ENCODE measurements at places on chromosomes 7 and 10. TPM values are rescaled to one million over a fixed set of nuclear protein-coding genes. Genes with fewer than 3 reads are reported as not detected.

GRCh38 chr7:5629941-5630340 lies 151.5 kb downstream of the RNF216 start:
- DNase-seq, result peak; percentile 80

DNA sequence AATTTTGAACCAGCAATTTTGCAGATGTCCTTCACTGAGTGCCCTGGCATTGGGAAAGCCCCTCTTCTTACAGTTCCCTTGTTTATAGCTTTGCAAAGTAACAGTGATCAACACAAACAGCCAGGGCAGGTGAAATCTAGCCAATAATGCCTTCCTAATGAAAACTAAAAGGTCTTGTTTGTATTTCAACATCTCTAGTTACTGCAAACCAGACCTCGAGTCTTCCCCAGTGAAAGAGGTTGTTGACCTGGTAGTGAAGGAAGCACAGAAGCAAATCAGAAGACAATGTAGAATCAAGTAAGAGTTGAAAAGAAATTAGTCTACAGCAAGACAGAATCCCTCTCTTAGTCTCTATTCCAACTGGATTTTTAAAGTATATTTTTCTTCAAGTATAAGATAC lies 231.2 kb downstream of the SNX13 start:
- no peak for DNase-seq

GRCh38 chr10:8331387-8331786 lies 276.9 kb downstream of the GATA3 start:
- no peak for DNase-seq

The ZNF365 gene
- total RNA-seq, result 0.23 TPM

DNA sequence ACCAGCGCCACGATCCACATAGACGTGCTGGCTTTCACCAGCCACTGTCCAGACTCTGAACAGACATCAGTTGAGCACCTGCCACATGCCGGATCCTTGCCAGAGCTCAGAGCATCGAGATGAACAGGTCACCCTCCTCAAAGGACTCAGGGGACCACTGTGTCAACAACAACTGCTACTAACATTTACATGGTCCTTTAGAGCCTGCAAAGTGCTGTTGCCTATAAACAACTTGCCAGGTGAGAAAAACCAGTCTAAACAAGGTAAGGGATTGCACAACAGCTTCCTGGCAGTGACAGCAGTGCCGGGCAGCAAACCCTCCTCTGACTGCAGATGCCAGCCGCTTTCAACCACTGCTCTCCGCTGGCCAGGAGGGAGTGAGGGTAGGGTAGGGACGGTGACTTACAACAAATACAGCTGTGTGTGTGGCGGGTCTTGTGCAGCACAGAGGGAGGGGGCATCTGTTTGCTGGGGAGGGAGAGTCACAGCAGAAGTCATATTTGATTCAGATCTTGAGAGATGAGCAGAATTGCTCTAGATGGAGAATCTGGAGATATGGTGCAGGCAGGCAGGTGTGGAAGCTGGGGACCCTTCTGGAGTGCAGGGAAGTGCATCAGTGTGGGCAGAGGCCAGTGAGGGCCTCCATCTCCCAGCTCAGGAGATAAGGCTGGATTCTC lies 32.8 kb upstream of the RHEB start:
- DNase-seq, result no peak

The BAG3 gene
- total RNA-seq, result 52.6 TPM

The NFE2L3 gene
- 1.8 TPM for total RNA-seq

The NOS3 gene
- 71.8 TPM for total RNA-seq

The HOGA1 gene
- total RNA-seq, result 1.5 TPM

- peak; percentile 48 for DNase-seq
These were observed 222.6 kb downstream of the EBF3 start for GRCh38 chr10:129741280-129741977.

DNA sequence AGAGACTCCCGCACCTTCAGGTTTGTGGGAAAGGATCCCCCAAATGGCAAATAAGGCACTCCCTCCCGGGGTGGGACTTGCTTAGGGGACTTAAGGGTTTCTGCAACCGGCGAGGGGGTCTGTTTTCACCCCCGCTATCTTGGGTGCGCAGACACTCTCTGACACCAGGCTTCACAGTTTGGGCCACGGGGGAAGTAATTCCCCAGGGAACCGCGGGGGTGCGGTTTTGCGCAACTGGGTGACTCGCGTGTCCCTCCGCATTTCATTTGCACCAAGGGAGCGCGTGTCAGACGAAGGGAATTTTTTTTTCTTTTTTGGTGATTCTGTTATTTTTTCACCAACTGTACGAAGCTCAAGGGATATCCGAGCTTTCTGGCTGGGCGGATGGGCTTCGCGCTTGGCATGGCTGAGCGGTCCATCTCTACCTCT lies 1.7 kb downstream of the GRM8 start:
- DNase-seq, result no peak

DNA sequence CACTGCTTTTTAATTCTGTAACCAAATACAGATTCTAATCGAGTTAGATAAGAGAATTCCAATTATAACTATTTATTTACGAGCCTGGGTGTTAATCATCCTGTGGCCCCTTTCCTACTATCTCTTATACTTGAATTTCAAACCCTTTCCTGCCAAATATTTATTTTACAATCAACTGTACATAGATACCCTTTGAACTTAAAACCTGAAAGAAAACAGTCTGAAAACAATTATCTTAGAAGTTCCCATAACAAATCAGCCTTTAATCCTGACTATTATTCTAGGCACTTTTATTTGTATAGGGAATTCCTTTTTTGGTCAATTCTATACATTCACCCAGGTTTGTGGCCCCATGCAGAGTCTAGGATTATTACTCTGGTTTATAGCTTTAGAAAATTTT lies 10.6 kb upstream of the GPR37 start:
- no peak for DNase-seq

GRCh38 chr7:20417260-20417659 lies 86.6 kb downstream of the ITGB8 start:
- DNase-seq, result no peak

The ZNF804B gene
- total RNA-seq, result not detected

- DNase-seq, result no peak
These were observed 745.2 kb downstream of the SUGCT start for GRCh38 chr7:40879941-40880543.

- no peak for DNase-seq
These were observed 110.7 kb downstream of the ZNF467 start for GRCh38 chr7:149662591-149663095.

The BEND7 gene
- 21.7 TPM for total RNA-seq

The PLXDC2 gene
- total RNA-seq, result 79.3 TPM

DNA sequence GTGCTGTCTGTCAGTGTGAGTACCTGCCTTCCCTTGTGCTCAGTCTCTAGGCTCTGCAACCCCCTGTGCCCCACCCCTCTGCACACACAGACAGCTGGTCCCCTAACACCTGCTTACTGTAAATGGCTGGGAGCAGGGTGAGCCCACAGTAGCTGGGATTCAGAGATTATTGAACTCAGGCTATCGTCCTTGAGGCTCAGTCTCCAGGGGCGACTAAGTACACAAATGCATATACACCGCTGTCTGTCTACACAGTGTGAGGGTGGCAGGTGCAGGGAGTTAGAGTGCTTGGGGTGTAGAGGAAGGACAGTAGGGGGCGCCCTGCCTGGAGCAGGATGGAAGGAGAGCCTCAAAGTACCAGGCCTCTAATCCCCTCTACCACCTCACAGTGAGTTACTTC lies 12.9 kb downstream of the UPP1 start:
- no peak for DNase-seq

The AOC1 gene
- total RNA-seq, result not detected

The LRIT1 gene
- not detected for total RNA-seq

DNA sequence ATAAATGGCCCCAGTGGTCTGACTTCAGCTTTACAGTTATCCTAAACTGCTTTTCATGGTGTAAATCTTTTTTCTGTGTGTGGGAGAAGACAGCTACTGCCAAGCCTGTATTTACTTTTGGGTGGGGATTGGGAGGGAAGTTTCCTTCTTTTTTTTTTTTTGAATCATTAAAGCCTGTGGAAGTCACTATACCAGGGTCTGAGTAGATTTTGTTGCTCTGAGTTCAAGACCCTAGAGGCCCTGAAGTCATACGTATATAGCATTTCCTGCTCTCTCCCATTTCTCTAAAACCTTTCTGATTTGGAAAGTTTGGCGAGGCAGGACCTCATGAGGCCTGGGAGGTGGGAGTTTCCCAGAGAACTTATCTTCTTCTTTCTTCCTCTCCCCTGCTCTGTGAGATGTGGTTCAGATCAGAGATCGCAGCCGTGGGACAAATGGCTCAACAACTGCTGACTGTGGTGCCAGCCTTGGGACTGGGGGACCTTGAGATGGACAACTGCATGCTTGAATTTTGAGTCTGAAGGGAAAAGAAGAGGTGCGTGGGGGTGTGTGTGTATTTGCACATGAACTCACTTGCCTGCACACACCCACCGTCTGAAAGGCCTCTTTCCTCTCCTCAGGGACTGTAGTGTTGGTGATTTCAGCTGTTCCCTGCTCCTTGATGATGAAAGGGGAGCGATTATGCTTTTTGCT lies 18.1 kb downstream of the LRMDA start:
- no peak for DNase-seq

The EGFR gene
- total RNA-seq, result 80.8 TPM

- DNase-seq, result no peak
These were observed 390.1 kb downstream of the NXPH1 start for GRCh38 chr7:8823486-8823885.

GRCh38 chr7:140192620-140193019 lies 15.8 kb upstream of the KDM7A start:
- DNase-seq, result no peak

DNA sequence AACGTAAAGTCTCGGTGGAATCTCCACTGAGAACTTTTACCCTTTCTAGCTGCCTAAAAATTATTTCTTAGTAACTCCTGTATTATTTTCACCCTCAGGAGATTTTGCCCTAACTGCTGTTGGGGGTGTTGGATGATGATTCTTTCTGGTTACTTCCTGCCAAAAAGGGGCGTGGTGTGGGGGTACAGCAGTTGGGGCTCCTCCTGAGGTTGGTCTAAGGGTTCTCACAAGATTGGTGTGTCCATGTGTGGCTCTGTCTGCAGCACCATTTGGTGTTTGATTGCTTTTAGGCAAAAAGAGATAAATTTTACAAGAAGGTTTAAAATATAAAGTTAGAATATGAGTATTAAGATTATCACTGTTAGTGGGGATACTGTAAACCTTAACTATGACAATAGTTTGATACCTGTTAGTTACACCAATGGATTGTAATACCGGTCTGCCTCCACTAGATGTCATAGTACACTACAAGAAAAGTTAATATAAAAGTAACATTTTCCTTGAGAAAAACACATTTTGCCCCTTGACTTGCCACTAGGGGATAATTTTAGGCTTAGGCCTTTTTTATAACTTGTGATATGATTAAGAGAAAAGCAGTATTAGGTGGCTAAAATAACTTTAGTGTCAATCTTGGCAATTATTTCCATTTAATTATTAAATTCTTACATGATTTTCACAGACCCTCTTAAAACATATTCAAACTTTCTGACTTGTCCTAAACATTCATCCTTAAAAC lies 928.7 kb downstream of the IPMK start:
- no peak for DNase-seq

DNA sequence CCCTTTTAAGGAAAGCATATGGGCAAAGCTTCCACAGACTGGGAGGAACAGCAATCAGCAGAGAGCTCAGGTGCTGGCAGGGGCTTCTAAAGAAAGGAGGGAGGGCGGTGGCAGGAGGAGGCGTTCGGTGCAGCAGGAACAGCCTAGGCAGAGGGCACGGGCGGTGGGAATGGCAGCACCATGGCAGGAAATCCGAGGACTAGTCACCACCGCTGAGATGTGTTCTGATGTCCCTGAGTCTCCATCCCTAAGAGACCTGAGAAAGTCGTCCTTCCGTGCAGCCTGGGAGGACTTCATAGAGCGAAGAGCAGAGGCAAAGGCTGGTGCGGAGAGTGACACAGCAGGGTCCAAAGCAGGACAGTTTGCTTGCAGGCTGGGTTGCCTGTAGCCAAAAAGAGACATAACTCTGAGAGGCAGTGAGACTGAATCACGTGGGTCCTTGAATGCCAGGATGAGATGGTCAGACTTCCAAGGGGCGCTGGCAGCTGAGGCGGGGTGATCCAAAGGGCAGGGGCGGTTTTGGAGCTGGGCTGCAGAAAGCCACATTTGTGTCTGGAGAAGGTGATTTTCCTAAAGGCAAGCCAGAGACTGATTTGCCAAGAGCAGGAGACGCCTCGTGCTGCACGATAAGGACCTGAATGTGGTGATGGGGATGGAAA lies 35.8 kb upstream of the GRID1 start:
- DNase-seq, result no peak

The GPC2 gene
- 1.2 TPM for total RNA-seq

The SUN1 gene
- 110 TPM for total RNA-seq

DNA sequence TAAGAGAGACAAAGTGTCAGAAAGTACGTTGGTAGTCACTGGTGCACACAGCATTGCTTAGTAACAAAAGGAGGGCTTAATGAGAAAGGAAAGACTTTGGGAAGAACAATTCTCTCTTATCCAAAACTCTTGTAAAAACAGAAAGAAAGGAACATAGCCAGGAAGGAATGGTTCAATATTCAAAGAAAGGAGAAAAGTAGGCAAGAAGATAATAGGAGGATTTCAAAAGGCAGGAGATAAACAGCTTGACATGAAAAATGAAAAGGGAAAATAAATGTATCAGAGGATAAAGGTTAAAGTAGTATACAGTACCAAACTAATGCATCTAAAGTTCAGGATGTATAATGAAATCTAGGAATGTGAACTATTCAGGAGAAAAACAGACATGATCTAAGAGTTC lies 20.1 kb downstream of the ZFAND4 start:
- no peak for DNase-seq

The MMP21 gene
- 0.28 TPM for total RNA-seq

DNA sequence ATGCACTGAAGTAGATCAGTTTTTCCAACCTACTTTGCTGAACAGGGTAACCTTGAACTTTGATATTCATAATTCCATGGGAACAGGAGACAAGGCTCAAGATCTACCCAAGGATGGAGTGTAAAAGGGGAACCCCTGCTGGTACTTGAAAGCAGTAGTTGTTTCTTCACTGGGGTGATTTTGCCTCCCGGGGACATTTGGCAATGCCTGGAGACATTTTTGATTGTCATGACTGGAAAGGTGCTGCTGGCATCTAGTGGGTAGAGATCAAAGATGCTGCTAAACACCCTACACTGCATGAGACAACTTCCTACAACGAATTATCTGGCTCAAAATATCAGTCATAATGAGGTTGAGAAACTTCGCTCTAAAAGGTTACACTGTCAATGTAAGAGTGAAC lies 214.8 kb upstream of the CTBP2 start:
- DNase-seq, result no peak

GRCh38 chr10:30822693-30823465 lies 193.3 kb upstream of the LYZL2 start:
- DNase-seq, result no peak

The NEURL1 gene
- 0.37 TPM for total RNA-seq

The FBXO24 gene
- total RNA-seq, result 0.14 TPM
